Activated T-helper 17 cell treated with anti-CD3 and anti-CD28 coated beads, Interleukin-2, amount 50 U/mL, for 72 hours (primary cell): ENCODE measurements at places on chromosomes 16 and 17. TPM values are rescaled to one million over a fixed set of nuclear protein-coding genes. Genes with fewer than 3 reads are reported as not detected.

Gene EVI2A
- total RNA-seq = 21.8 TPM

- H3K4me3 ChIP-seq = no peak overlapping the region
- no peaks in the 10 kb centered on the region for H3K36me3 ChIP-seq
- H3K27ac ChIP-seq = no peak overlapping the region
- H3K4me1 ChIP-seq = no peaks in the 10 kb centered on the region
- H3K27me3 ChIP-seq = peaks cover 25% of the 10 kb centered on the region
- no peak for ATAC-seq
Observed at GRCh38 chr17:19756546-19756945, 8.4 kb upstream of the ALDH3A1 start.

- no peak for ATAC-seq
- H3K36me3 ChIP-seq = peaks cover 2% of the 10 kb centered on the region
- no peaks in the 10 kb centered on the region for H3K27me3 ChIP-seq
- H3K4me1 ChIP-seq = no peaks in the 10 kb centered on the region
Observed at GRCh38 chr17:82960419-82961271, 118.8 kb upstream of the METRNL start.

DNA sequence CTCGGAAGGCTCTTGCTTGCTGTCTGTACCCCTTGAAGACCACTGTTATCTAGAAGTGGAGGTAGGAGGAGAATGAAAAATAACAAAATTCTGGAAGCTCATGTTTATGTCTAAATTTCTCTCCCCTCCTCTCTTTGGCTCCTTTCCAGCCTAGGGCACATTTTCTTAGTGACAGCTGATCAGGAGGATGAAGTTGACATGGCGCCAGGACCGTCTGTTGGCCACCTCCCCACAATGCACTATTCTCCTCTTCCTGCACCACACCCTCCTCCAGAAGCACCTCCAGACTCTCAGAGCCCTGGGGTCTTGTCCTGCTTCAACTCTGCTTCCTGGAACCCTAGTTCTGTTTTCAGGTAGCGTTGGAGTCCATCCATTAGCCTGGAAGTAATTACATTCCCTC, 25.5 kb upstream of the SSTR2 start:
- H3K4me1 ChIP-seq = peaks cover 14% of the 10 kb centered on the region
- no peak for ATAC-seq
- H3K4me3 ChIP-seq = no peak overlapping the region
- H3K27me3 ChIP-seq = no peaks in the 10 kb centered on the region
- H3K27ac ChIP-seq = no peak overlapping the region

Gene RTN4RL1
- total RNA-seq = not detected

- no peaks in the 10 kb centered on the region for H3K36me3 ChIP-seq
- H3K27me3 ChIP-seq = no peaks in the 10 kb centered on the region
- ATAC-seq = no peak
- no peaks in the 10 kb centered on the region for H3K4me1 ChIP-seq
- H3K4me3 ChIP-seq = no peak overlapping the region
Observed at GRCh38 chr17:32240750-32241149, 24.9 kb upstream of the RHBDL3 start.

- H3K36me3 ChIP-seq = no peaks in the 10 kb centered on the region
- no peak overlapping the region for H3K4me3 ChIP-seq
- H3K4me1 ChIP-seq = no peaks in the 10 kb centered on the region
Observed at GRCh38 chr17:79695797-79696609, 34.7 kb upstream of the ENPP7 start.

Gene SLFN14
- not detected for total RNA-seq

- H3K4me3 ChIP-seq = no peak overlapping the region
- H3K27ac ChIP-seq = no peak overlapping the region
- H3K27me3 ChIP-seq = peaks cover 21% of the 10 kb centered on the region
- no peaks in the 10 kb centered on the region for H3K4me1 ChIP-seq
Observed at GRCh38 chr17:8056232-8056975, 17.5 kb downstream of the ALOX15B start.

Gene C16orf89
- not detected for total RNA-seq

- peak overlapping the region; percentile 54 for H3K27ac ChIP-seq
- H3K4me1 ChIP-seq = no peaks in the 10 kb centered on the region
- H3K36me3 ChIP-seq = peaks cover 8% of the 10 kb centered on the region
- no peak for ATAC-seq
Observed at GRCh38 chr17:1707107-1707506, 3.1 kb downstream of the TLCD2 start.

GRCh38 chr17:58969612-58970011, 137.1 kb downstream of the TRIM37 start:
- no peak overlapping the region for H3K27ac ChIP-seq
- no peak overlapping the region for H3K4me3 ChIP-seq
- no peaks in the 10 kb centered on the region for H3K4me1 ChIP-seq
- no peaks in the 10 kb centered on the region for H3K27me3 ChIP-seq
- H3K36me3 ChIP-seq = no peaks in the 10 kb centered on the region

DNA sequence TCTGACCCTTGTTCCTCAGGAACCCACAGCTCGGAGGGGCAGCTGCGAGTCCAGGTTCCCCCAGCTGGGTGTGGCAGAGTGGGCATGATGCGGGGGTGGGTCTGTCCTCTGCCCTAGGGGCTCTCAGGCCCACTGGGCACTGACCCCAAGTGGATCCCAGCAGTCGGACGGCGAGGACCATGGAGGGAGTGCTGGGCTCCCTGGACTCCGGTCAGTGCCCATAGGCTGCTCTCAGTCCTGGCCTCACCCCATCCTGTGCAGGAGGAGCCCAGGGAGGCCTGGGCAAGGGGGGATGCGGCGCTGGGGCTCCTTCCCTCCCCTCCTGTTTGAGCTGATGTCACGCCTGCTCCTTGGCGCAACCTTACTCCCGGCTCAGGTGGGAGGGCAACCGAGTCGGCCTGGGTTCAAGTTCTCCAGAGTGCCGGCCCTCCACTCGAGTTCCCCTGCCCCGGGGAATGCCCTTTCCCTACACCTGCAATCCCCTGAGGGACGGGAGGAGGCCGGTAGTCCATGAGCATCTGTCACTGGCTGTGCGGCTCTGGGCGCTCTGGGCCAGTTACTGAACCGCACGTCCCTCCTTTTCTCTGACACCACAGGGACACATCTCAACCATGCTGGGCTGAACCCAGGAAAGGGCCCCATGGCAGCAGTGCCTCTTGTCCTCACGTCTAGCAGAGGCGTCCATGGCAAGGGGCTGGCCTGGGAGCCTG, 52.6 kb upstream of the ACSF3 start:
- no peaks in the 10 kb centered on the region for H3K4me1 ChIP-seq
- no peaks in the 10 kb centered on the region for H3K27me3 ChIP-seq
- no peak overlapping the region for H3K4me3 ChIP-seq
- no peak overlapping the region for H3K27ac ChIP-seq

Gene BCL6B
- total RNA-seq = 2.3 TPM

Gene UBTF
- 94.2 TPM for total RNA-seq

Gene DOC2B
- 0.45 TPM for total RNA-seq

Gene ELMO3
- total RNA-seq = 6.6 TPM

Gene USH1G
- total RNA-seq = not detected

- H3K4me1 ChIP-seq = no peaks in the 10 kb centered on the region
- no peak overlapping the region for H3K27ac ChIP-seq
- no peaks in the 10 kb centered on the region for H3K36me3 ChIP-seq
- H3K27me3 ChIP-seq = peaks cover 9% of the 10 kb centered on the region
- no peak overlapping the region for H3K4me3 ChIP-seq
- ATAC-seq = no peak
Observed at GRCh38 chr16:3924763-3925162, 44.2 kb upstream of the CREBBP start.

DNA sequence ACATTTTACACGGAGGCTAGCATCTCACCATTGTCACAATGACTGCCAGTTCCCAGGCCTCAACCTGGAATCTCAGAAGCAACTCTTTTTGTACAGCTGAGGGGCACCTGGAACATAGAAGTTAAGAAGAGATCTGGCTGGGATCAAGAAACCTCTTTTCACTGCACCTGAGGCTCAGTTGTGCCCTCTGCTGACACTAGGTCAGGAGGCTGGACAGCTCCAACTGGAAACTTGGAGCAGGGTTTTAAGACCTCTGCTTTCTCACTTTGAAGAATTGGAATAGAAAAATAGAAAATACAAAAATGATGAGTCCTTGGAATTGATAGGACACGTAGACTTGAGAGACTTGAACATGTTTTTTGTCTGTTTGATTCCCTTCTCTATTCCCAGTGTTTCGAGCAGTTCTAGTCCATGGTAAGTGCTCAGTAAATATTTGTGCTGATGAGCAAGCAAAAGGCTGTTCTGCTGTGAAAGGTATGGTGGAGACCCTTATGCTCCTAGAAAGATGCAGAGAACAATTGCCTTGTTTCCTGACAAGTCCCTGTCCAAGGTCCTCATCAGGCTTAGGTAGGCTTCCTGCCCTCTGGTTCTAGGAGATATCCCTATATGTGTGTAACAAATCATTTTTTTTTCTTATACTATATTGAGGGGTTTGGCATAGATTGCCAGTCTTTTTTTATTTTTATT, 13.6 kb upstream of the PPM1D start:
- no peak for ATAC-seq
- no peak overlapping the region for H3K4me3 ChIP-seq
- no peaks in the 10 kb centered on the region for H3K4me1 ChIP-seq

Gene RHBDL3
- 0.13 TPM for total RNA-seq

- H3K27ac ChIP-seq = no peak overlapping the region
- no peaks in the 10 kb centered on the region for H3K27me3 ChIP-seq
- H3K4me3 ChIP-seq = no peak overlapping the region
- no peak for ATAC-seq
- H3K4me1 ChIP-seq = no peaks in the 10 kb centered on the region
- no peaks in the 10 kb centered on the region for H3K36me3 ChIP-seq
Observed at GRCh38 chr16:3935921-3936320, 55.4 kb upstream of the CREBBP start.

DNA sequence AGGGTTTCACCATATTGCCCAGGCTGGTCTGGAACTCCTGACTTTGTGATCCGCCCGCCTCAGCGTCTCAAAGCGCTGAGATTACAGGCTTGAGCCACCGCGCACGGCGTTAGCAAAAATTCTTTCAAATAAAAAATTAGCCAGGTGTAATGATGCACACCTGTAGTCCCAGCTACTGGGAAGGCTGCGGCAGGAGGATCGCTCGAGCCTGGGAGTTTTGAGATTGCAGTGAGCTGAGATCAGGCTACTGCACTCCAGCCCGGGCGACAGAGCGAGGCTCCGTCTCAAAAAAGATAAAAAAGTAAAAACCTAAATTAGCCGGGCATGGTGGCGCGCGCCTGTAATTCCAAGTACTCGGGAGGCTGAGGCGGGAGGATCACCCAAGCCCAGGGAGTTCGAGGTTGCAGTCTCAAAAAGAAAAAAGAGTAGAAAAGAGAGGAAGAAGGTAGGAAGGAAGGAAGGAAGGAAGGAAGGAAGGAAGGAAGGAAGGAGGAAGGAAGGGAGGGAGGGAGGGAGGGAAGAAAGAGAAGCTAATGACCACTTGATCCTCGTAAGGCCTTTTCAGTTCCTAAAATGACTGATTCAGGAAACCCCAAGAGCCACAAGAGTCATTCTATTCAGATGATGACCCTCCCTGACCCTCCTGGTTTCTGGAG, 59.2 kb downstream of the SRL start:
- no peak overlapping the region for H3K27ac ChIP-seq
- ATAC-seq = peak; percentile 65
- H3K4me1 ChIP-seq = peaks cover 5% of the 10 kb centered on the region
- H3K4me3 ChIP-seq = peak overlapping the region; percentile 72
- no peaks in the 10 kb centered on the region for H3K36me3 ChIP-seq

- no peaks in the 10 kb centered on the region for H3K36me3 ChIP-seq
- no peaks in the 10 kb centered on the region for H3K4me1 ChIP-seq
- peaks cover 6% of the 10 kb centered on the region for H3K27me3 ChIP-seq
- no peak for ATAC-seq
- no peak overlapping the region for H3K27ac ChIP-seq
Observed at GRCh38 chr17:58184308-58184985, 8.1 kb upstream of the EPX start.

GRCh38 chr16:57689762-57690558, 4.6 kb upstream of the DRC7 start:
- peaks cover 8% of the 10 kb centered on the region for H3K4me1 ChIP-seq
- H3K36me3 ChIP-seq = no peaks in the 10 kb centered on the region
- ATAC-seq = peak; percentile 29
- H3K4me3 ChIP-seq = peak overlapping the region; percentile 15
- H3K27me3 ChIP-seq = peaks cover 7% of the 10 kb centered on the region

- peaks cover 64% of the 10 kb centered on the region for H3K36me3 ChIP-seq
- ATAC-seq = peak; percentile 90
- H3K4me1 ChIP-seq = peaks cover 9% of the 10 kb centered on the region
- no peaks in the 10 kb centered on the region for H3K27me3 ChIP-seq
- peak overlapping the region; percentile 75 for H3K4me3 ChIP-seq
Observed at GRCh38 chr16:88619859-88620815, 18.2 kb upstream of the IL17C start.

GRCh38 chr17:66941773-66942450, 22.6 kb upstream of the CACNG4 start:
- H3K27me3 ChIP-seq = peaks cover 73% of the 10 kb centered on the region
- peaks cover 4% of the 10 kb centered on the region for H3K4me1 ChIP-seq
- no peak for ATAC-seq
- no peaks in the 10 kb centered on the region for H3K36me3 ChIP-seq
- no peak overlapping the region for H3K27ac ChIP-seq

Gene MOSMO
- total RNA-seq = 14.2 TPM

DNA sequence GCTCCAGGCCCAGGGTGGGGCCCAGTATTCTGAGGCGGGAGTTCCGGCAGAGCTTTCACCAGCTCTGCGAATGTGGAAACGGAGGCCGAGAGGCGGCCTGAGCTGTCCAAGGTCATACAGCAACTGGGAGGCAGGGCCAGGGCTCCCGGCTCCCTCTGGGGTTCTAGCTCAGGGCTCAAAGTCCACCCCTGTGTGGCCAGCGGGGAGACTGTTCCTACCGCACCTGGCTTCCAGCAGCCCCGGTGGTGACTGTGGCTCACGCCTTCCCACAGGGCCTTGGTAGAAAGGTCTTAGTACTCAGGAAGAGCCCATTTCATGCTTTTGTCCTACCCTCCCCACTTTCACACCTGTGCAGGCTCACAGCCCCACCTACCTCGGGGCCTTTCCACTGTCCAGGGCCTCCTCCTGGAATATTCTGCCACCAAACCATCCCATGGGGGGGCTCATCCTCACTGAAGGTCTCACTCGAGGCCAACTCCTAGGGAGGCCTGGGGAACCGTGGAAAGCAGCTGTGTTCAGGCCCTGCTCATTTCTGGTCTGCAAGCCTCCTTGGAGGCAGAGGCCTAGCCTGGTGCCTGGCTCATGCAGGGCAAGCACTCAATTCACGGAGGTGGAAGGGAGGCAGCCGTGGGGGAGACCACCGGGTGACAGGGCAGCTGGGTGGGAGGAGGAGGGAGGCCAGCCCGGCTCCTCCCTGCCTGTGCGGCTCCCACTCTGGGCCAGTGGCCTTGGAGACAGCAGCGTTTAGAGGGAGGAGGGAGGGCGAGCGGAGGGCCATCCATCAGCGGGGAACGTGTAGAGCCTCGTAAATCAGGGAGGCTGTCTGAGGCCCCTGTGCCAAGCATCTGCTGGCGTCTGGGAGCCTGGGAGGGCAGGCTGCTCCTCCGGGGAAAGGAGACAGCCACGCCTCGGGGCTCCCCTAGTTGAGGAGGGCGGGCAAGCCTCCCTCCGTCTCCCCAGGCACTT, 12.7 kb upstream of the DOC2B start:
- peaks cover 6% of the 10 kb centered on the region for H3K4me1 ChIP-seq
- no peak overlapping the region for H3K27ac ChIP-seq
- H3K4me3 ChIP-seq = no peak overlapping the region

Gene TVP23A
- total RNA-seq = 0.22 TPM

DNA sequence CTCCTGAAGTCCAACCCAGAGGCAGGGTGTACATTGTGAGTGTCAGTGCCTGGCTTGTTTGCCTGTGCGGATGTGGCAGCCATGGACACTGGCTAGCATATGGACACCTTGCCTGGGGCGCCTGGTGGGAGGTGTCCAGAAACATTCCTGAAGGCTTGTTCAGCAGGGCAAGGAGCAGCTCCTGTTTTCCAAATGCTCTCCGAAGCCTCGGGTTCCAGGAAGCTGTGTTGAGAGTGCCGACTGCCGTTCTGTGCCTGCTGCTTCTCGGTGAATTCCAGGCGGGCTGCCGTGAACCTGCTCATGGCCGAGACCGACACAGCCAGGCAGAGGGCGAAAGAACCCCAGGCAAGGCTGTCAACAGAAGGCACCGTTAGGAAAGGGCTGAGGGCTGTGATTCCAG, 10.9 kb upstream of the DHRS7C start:
- H3K4me3 ChIP-seq = no peak overlapping the region
- H3K36me3 ChIP-seq = no peaks in the 10 kb centered on the region
- peaks cover 31% of the 10 kb centered on the region for H3K27me3 ChIP-seq
- H3K27ac ChIP-seq = no peak overlapping the region
